ENCODE measurements at places on chromosomes 7 and 10.

DNA sequence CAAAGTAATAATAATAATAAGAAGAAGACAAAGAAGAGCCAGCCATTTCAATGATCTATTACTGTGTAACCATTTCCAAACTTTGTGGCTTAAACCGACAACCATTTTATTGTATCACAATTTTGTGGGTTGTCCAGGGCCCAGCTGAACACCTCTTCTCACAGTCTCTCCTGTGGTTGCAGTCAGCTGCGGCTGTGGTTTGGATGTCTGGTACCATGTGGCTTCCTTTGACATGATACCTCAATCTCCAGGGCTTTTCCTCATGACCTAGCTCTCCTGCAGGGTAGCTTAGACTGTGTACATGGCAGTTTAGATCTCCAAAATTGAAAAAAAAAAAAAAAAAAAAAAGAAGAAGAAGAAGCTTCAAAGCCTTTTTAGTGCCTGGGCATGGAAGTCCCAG, 72.6 kb upstream of the NFKB2 start:
- DNase-seq, result peak; percentile 80

DNA sequence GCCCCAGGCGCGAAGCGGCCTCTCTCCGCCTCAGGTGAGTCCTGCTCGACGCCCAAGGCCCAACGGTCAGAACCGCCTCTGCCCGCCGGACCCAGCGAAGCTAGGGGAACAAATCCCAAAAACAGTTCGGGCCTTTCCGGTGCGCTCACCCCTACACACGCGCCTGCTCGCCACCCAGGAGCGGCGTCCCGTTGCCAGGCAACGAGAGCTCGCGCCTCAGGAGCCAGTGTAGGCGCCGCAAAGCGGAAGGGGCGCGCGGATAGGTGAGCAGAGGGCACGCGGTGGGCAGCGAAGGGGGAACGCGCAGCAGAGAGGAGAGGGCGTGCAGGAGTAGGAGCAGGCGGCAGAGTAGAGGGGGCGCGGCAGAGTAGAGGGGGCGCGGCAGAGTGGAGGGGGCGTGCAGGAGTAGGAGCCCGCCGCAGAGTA, at the start of the genes DYDC1 and DYDC2:
TSS of gene DYDC1 (minus strand) at position 193 of the 426 bp plus-strand sequence. CDS start 4,154 bp downstream, outside the sequence.
TSS of gene DYDC2 (plus strand) at position 219 of the 426 bp plus-strand sequence. CDS start 5,663 bp downstream, outside the sequence.
- no peak for DNase-seq

DNA sequence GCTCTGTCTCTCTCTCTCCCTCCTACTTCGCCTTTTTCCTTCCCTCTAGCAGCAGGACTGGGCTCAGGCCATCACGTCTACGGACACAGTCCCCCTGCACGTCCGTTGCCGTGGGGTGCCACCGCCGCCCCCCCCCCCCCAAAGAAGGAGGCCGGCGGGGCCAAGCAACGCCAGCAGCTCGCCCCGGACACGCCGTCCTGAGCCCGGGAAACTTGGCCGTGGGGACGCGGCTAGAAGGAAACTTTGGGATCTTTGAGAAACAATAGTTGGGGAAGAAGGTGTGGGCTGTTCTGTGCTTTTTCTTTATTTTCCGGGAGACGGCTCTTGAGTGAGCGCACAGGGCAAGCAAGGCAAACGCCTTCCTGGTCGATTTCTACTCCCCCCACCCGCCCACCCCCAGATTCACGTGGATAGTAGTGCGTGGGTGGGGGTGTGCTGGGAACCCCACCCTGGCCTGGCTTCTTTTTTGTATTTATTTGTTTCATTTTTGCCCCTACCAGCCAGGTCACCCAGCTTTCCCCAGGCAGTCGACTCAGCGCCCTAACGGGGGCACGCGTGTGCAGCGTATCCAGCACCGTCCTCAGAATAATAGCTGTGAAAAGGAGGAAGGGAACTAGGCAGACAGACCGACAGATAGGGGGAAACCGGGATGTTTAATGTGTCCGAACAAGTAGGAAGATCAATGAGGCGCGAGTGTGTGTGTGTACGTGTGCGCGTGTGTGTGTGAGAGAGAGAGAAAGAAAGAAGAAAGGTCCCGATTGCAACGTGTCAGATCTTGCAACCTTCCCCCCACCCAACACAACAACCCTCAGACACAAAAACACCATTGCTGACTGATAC, 1.4 kb downstream of the MXI1 start:
- no peak for DNase-seq

DNA sequence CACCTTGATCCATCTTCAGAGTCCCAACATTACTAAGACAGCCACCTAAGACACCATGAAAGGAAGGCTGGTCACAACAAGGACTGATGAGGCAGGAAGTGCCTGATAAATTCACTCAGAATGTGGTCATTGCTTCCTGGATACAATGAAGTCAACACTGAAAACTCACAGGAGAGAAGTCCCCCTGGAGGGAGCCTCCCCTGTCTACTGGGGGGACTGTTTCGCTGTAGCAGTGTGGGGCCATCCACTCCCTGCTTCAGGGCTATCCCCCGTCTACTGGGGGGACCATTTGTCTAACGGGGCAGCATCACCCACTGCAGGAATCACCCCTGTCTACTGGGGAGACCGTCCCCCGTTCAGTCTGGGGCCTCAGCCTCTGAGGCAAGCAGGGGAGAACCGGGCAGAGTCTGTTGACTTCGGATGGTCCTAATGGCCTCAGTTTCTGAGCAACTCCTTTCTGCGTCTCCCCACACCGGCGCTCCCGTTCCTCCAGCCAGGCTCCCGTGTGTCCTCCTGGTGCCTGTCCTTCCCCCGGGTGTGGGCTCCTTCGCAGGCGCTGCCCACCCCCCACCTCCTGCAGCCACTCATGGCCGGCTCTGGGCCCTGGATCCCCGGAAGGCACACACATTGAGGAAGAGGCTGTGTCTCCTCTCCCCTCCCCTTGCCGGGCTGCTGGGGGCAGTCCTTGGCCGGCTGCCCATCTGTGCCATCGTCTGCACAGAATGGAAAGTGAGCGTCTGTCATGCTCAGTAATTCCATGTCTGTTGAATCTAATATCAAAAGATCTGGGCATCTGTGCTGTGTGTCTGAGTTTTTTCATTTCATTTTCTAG, 59.9 kb upstream of the DNAJB6 start:
- DNase-seq, result no peak

DNA sequence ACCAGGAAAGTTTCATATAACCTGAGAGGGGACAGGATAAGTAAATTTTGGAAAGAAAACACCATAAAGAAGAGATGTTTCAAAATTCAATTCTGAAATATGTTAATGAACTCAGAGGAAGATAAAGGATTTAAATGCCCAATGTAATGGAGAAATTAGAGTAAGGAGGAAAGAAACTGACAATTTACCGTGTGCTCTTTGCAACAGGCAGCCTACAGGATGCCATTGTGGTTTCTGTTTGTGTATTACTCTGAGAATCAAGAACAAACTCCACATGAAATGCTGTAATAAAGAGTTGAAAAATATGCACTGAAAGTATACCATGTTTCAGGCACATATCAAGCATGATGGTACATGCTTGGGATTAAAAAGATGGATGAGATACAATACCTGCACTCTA, 44.8 kb upstream of the GLCCI1 start:
- no peak for DNase-seq

GRCh38 chr10:32680803-32681557, 235.0 kb downstream of the CCDC7 start:
- no peak for DNase-seq

GRCh38 chr10:25867321-25867720, 66.7 kb upstream of the MYO3A start:
- no peak for DNase-seq

- no peak for DNase-seq
These were observed 165.8 kb downstream of the UBE2H start for GRCh38 chr7:129786825-129787563.

DNA sequence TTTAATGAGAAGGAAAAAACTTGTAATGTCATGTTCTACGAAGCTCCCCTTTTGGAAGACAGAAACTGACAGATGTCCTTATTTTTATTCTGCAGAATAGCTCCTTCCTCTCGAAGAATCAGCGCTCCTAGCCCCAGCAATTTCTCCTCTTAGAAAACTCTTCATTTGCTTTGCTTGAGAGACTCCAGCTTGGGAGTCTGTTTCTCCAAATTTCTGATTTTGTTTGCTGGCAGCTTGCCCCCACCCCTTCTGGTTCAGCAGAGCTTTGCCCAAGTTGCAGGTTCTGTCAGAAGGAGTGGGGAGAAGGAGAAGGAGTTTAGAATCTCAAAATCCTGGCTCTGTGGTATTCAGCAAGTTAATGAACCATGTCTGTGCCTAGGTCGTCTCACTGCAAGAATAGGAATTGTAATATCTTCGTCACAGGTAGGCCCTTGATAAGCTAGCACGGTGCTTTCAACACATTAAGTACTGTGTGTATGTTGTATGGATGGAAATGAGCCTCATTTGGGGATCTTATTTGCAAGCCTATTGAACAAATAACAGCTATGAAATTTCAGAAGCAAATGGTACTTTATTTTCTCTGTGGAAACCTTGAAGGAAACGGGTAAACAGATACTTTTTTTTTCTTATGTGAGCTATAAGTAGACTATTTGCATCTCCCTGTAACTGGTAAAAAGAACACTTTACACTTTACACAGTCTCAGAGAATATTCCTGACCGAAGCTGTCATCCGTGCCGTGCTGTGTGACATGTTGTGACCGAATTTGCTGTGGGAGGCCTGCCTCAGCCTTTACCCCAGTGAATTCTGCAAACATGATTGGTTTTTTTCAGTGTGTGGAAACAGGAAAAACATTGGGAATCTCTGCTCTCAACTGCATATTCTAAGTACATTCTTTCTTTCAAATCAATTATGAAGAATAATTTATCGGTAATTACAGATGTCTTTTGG, 290.9 kb downstream of the CAMK1D start:
- DNase-seq, result no peak

GRCh38 chr7:80922253-80923049, 3.6 kb upstream of the SEMA3C start:
- DNase-seq, result no peak

GRCh38 chr7:79952399-79952798, 182.2 kb upstream of the GNAI1 start:
- DNase-seq, result no peak

- DNase-seq, result no peak
These were observed 207.5 kb downstream of the CUX1 start for GRCh38 chr7:102024769-102025391.

- no peak for DNase-seq
These were observed 2.3 kb upstream of the FUOM start for GRCh38 chr10:133359972-133360610.

GRCh38 chr10:70774810-70775678, 10.1 kb downstream of the TBATA start:
- DNase-seq, result no peak

DNA sequence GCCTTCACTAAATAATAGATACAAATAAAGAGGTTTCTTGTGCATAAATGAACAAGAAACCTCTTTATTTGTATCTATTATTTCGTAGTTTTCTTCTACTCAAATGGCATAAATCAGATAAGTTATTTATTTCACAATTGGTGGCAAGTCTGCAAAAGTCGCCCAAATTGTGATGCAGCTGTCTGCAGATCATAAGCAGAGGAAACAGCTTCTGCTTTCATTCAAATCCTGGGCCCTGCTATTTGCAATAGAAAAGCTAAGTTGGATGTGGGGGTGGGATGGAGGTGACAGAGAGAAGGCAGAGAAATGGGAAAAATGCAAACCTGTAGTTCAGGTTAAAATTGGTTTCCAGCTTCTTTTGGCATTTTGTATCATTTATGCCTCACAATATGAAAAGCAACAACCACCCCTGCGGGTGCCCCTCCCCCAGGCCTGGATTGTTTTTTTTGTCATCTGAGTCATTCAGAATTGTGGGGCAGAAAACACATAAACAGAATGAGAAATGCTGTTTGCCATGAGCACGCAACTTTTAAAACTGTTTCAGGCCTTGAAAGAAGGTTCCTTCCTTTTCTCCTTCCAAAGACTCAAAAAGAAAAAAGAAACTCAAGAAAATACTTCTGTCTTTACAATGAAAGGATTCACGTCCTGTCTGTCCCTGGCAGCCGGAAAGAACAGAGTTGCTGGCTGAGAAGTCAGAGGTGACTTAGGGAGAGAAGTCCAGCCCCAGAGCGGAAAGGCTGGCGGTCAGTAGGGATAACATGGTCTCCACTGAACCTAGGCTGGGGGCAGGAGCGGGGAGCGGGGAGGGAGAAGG, 132.9 kb downstream of the BAMBI start:
- DNase-seq, result no peak

DNA sequence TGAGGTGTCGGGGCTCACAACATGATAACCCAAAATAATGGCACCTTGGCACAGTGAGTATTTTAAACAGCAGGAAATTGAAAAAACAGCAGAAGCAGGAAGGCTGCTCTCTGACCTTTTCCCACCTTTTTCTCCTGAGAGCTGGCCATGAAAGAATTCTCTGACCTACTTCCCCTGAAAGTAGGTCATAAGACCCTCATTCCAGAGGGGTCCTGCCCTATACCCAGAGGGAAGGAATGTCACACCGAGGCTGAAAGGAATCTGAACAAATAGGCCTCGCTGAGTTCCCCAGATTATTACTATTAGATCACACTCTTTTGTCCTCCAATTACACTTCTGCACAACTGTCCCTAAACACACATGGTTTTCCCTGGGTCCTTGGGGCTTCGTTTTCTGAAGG, 18.8 kb downstream of the CPVL start:
- no peak for DNase-seq

GRCh38 chr10:108629834-108630233, 1293.5 kb downstream of the XPNPEP1 start:
- DNase-seq, result no peak

DNA sequence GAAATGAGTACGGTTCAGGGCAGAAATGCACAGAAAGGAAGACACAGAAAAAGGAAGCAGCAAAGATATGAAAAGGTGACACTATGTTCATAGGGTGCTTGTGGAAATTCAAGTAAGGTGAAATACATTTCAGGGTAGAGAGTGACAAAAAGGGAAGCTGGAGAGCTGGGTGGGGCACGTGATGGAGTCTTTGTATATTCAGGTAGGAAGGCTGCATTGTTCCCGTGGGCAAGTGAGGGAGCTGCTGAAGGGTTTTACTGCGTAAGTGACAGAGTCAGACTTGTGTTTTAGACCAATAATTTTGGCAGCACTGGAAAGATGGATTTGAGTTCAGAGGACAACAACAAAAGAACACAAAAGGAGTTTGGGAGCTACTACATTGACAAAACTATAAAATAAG, 35.3 kb upstream of the ANK3 start:
- DNase-seq, result no peak

DNA sequence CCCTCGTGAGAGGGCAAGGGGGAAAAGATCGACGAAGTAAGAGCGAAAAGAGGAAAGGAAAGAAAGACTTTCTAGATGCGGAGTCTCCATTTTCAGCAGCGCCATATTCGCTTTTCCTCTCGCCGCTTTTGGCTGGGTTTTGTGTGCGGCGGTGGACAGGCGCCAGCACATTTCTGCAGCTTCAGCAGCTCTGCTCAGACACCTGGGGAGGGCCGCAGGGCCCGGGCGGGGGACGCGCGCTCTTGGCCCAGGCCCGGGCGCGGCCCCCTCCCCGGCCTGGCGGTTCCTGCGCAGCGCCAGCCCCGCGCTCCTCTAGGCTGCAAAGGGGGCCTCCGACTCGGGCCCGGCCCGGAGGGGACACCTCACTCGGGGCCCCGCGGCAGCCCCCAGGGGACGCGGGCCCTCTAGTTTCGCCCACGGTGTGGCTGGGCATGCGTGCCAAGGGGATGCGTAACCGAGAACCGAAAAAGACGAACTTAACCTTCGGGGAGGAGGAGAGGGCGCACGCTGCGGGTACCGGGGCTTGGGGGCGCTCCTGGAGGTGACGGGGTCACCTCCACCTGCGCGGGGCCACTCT, 34.5 kb upstream of the EBLN1 start:
- no peak for DNase-seq

Measured in DND-41 (cell line).